ENCODE measurements at places on chromosomes 3 and 15.

- DNase-seq: peak; percentile 9
These were observed 13.7 kb downstream of the PAK6 start for GRCh38 chr15:40252438-40253166.

DNA sequence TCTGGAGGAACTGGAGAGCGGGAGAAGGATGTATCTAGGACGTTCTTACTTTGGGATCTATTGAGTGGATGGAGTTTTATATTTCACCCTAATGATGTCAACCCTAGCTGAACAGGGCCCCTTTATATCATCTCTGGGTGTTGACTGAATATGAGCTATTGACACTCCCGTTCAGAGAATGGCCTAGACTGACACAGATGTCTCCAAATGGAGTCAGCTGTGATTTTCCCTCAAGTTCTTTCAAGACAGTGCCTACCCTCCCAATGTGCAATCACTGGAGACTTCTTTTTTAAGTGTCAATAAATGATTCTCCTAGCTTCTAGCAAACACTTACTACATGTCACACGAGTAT, 63.8 kb downstream of the FRMD4B start:
- DNase-seq: no peak

- no peak for DNase-seq
These were observed 183.2 kb downstream of the NEK10 start for GRCh38 chr3:27186013-27186412.

GRCh38 chr3:40456279-40456939, 730 bp upstream of the RPL14 start:
- DNase-seq: no peak

DNA sequence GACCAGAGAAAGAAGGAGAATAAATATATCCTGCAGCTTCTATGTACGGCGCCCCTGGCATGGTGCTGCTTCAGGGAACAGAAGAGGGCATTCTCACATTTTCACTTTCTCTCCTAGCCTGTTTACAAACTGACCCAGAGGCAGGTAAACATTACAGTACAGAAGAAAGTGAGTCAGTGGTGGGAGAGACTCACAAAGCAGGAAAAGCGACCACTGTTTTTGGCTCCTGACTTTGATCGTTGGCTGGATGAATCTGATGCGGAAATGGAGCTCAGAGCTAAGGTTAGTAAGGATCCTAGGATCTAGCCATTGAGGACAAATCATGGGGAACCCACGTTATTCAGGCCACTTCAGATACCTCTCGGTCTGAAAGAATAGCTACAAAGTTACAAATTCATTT, 26.4 kb downstream of the HACD3 start:
- DNase-seq: no peak

DNA sequence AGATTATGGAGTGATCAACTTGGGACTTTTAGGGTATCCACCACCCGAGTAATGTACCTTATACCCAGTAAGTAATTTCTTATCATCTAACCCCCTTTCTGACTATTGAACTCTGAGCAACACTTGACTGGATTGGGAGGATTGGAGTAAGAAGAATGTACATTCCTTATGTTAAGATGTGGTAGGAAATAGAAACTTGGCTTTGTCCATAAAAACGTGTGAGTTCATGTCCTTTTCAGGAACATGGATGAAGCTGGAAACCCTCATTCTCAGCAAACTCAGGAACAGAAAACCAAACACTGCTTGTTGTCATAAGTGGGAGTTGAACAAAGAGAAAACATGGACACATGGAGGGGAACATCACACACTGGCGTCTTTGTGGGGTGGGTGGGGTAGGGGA, 112.3 kb downstream of the PTPRG start:
- no peak for DNase-seq

GRCh38 chr3:197380786-197381185, 82.4 kb upstream of the DLG1 start:
- no peak for DNase-seq

DNA sequence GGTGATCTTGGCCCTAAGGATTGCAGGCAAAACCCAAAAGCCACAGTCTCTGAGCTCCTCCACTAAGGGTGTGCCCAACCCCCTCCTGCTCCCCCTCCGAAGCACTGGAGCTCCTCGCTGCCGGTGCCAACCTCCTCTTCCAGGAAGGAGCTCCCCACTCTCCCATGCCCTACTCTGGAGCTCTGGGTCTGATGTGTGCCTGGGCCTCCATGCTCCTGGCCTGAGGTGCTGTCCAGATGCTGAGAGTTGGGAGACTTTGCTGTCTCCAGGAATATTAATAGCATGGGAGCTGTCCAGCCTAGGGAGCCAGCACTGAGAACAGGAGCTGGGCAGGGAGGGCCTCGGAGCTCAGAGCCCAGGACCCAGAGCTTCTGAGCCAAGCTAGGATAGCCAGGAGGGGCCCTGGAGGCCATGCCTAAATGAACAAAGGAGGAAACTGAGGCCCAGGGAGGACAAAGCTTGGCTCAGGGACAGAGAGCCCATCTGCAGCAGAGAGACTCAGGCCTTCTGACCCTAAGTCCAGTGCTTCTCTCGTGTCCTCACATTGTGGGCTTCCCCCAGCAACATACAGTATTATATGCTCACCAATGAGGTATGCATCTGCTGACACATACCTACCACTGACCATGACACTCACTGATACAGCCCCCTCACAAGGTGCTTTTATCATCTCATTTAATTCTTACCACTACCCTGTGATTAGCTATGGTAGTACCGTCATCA, 36.9 kb upstream of the HERC1 start:
- DNase-seq: no peak

GRCh38 chr3:12483872-12484197, 445 bp upstream of the TSEN2 start:
- no peak for DNase-seq

- DNase-seq: no peak
These were observed 81.4 kb downstream of the NCEH1 start for GRCh38 chr3:172629470-172629869.

DNA sequence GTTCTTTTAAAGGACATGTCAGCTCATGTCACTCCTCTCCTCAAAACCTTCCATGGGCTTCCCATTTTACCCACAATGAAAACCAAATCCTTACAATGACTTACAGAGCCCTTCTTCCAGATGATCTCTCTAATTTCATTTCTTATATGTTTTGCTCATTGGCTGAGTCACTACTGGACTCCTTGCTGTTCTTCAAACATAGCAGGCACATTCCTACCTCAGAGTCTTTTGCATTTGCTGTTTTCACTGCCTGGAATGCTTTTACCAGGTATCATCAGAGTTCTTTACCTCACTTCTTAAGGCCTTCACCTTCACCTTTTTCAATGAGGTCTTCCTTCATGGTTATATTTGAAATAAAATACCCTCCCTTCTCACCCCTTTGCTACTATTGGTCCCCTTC, 57.3 kb downstream of the NECTIN3 start:
- no peak for DNase-seq

DNA sequence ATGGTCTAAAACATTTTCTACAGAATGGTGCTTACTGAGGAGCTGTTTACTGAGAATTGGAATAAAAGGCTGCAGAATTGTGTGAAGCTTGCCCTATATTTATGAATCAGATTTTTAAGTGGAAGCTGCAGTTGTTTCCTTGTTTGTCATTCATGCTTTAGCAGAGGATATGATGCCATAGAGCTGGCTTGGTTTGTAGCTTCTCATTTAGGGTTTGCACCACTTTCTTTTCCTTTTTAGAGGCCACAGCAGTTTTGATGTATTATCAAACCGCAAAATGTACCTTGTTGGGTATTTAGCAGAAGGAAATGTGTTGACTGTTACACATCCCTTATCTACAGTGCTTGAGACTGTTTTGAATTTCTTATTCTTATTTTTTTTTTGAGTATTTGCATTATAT, 66.2 kb downstream of the RASA2 start:
- DNase-seq: peak; percentile 18

DNA sequence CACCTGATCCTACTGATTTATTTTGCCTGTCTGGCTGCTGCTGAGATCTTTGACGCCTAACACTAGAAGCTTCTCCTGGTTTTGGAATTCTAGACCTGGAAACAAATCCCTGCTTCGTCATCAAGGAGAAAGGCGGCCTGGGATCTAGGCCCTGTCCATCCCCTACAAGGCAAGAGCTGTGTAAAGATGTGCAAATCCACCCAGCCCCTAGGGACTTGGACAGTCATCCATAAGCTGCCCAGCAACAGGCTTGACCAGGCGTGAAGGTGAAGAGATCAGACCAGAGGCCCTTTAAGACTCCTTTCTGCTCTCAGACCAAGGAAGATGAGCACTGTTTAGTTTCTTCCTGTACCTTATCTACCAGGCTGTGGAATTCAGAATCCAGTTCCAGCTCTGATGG, 32.2 kb downstream of the SLC41A3 start:
- DNase-seq: no peak

GRCh38 chr3:161914703-161915417, 418.3 kb downstream of the OTOL1 start:
- no peak for DNase-seq

- no peak for DNase-seq
These were observed 4.8 kb upstream of the ZMAT3 start for GRCh38 chr3:179076243-179077027.

- DNase-seq: no peak
These were observed 226.8 kb downstream of the PLCL2 start for GRCh38 chr3:17111586-17111985.

GRCh38 chr15:70415398-70415797, 317.7 kb upstream of the TLE3 start:
- DNase-seq: no peak
